HepG2 (cell line): ENCODE measurements at places on chromosomes 4 and X.

- DNase-seq: no peak
Measured at GRCh38 chr4:24910499-24910898, 2.3 kb downstream of the CCDC149 start.

DNA sequence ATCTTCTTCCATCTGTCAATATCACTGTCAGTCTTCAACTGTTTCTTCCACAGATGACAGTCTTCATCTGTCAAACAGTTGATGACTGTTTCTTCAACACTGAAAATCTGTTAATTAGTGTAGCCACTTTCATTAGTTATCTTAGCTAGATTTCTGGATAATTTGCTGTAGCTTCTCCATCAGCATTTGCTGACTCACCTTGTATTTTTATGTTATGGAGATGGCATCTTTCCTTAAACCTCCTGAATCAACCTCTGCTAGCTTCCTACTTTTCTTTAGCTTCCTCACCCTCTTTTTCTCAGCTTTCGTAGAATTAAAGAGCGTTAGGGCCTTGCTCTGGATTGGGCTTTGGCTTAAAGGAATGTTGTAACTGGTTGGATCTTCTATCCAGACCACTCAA is 25.1 kb downstream of the USP53 start:
- no peak for DNase-seq

GRCh38 chr4:184792950-184793555 is 32.7 kb downstream of the ACSL1 start:
- DNase-seq: peak; percentile 9

DNA sequence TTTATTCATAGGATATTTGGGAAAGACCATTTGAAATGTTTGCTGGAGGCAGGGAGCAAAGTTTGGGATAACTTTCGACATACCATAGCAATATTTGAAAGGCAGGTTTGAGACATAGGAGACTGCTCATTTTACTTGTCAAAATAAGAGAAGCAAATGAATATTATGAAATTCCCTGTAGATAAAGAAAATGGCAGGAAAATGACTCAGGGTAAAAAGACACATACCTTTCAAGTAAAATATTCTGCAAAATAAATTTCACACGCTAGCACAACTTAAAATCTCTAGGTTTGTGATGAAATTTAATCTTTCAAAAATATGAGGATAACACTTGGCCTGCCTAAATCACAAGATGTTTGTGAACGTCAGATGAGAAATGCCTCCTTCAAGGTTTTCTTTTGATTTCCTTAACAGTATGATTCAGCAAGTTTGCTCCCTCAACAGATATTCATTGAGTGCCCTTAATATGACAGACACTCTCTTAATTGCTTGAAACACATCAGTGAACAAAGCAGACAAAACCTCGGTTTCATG is 6.6 kb downstream of the TMEM156 start:
- peak; percentile 19 for DNase-seq

DNA sequence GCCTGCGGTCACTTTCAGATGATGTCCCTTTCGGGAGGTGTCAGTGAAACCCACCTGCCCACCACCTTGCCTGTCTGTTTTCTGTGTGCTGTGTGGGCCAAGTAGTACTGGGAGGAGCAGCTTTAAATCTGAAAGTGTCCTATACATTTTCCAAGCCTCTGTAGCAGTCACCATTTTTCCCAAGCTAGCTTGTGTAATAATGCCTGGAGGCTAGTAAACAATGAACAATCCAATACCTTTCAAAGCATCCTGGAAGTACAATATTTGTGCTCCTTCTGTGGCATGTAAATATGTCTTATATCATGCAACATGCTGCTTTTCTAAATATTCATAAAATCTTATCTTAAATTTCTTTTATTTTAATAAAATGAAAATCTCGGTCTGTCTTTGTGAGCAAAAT is 111.6 kb upstream of the C1GALT1C1 start:
- DNase-seq: no peak

DNA sequence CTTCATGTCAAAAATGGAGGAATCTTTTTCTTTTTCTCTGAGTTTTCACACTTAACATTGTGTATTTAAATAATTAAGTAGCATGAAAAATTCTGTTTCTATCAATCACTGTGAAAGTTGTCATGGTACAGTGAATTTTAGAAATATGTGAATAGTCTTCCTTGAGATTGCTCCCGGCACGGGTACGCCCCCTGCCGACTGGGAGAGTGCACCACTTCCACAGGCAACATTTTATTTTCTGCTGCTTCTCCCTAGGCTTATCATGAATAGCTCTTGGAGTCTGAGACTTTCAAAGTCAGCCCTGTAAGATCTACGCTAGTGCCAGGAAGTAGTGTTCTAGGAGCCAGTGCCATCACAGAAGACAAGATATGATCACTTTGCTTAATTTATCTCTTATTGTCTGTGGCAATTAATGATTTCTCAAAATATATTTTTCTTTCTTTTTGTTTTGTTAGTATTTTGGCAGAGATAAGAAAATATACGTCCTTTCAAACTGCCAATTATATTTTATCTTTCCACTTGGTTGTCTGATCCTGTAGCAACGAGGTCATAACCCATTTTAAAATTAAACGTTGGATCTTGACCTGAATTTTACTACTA is 763.8 kb upstream of the AADAT start:
- peak; percentile 19 for DNase-seq

DNA sequence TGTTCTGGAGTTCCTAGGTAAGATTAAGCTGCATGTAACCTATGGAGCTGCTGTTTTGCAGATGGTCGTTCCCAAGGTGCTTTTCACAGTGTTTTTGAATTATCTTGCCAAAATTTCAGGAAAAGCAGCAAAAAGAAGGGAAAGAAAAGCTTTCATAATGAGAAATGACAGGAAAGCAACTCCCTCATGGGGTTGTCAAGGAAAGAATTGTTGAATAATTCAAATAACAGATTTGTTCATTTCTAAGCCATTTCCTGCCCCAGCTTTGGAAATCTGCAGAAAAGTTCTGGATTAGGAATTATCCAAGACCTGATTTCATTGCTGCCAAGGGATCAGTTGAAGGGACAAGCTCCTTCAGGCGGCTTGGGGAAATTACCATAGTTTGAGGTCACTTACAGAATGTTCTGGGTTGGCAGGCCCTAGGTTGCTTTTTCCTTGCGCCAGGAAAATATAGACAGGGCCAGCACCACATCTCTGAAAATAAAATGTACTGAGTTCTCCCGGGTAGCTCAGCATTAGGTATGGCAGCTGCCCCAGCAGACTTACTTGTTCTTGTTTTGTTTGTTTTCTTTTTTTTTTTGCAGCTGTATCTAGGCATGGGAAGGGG is 354.7 kb downstream of the STIM2 start:
- no peak for DNase-seq

DNA sequence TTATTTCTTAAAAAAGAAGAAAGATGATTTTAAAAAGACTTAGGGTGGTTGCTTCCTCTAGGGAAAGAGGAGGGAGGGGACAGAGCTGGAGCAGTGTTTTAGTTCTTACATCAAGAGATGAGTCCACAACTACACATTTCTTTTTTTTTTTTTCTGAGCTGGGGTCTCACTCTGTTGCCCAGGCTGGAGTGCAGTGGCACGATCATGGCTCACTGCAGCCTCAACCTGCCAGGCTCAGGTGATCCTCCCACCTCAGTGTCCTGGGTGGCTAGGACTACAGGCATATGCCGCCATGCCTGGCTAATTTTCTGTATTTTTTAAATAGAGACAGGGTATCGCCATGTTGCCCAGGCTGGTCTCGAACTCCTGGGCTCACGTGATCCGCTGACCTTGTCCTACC is 17.2 kb downstream of the SH3KBP1 start:
- DNase-seq: no peak

DNA sequence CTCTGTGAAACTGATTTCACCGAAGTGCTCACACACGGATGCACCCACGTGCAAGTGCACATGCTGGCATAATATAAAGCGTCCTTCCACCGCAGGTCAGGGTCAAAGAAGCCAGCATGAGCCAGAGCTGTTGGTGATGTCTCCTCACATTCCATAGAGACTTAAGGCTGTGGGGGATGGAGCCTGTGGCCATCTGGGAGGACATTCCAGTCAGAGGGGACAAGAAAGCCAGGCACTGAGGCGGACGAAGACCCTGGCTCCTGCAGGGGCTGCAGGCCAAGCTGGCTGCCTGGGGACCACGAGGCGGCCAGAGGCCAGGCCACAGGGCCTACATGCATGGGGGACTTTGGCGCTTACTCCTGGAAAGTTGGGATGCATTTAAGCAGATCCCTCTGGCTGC is 7.7 kb downstream of the RNF212 start:
- DNase-seq: no peak

DNA sequence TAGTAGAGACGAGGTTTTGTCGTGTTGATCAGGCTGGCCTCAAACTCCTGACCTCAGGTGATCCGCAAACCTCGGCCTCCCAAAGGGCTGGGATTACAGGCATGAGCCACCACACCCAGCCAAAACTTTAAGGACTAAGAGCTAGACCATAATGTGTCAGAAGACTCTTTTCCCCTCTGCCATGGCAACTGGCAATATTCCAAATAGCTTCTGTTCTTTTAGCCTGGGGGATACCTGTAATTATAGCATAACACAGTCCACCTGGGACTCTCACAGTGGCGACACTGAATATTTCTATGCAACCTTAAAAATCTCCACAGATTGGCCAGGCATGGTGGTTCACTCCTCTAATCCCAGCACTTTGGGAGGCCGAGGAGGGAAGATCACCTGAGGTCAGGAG is 45.5 kb upstream of the RBM47 start:
- DNase-seq: no peak

DNA sequence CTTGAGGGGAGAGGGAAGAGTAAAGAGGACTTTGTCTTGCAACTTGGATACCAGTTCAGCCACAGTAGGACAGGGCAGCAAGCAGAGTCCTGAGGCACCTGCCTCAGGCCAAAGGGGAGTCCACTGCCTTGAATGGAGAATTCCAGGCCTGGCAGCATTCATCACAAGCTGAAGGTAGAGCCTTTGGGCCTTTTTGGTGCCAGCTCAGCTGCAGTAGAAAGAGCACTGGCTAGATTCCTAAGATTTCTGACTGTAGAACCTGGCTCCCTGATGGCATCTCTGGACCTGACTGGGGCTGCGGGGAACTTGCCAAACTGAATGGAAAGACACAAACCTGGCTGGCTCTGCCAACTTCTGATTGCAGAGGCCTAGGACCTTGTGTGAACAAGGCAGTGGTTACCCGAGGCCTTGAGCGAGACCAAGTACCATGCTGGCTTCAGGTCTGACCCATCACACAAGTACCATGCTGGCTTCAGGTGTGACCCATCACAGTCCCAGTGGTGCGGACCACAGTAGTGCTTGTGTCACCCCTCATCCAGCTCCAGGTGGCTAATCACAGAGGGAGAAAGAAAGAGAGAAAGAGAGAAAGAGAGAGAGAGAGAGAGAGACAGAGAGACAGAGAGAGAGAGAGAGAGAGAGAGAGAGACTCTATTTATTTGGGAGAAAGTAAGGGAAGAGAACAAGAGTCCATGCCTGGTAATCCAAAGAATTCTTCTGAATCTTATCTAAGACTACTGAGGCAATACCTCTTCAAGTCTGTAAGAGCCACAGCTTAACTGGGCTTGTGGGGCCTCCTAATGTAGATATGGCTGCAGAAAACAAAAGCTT is 137.6 kb upstream of the SPIN4 start:
- no peak for DNase-seq

- no peak for DNase-seq
Measured at GRCh38 chr4:166091146-166091545, 218.1 kb downstream of the TLL1 start.

- DNase-seq: no peak
Measured at GRCh38 chrX:10177601-10178000, 20.8 kb downstream of the CLCN4 start.

DNA sequence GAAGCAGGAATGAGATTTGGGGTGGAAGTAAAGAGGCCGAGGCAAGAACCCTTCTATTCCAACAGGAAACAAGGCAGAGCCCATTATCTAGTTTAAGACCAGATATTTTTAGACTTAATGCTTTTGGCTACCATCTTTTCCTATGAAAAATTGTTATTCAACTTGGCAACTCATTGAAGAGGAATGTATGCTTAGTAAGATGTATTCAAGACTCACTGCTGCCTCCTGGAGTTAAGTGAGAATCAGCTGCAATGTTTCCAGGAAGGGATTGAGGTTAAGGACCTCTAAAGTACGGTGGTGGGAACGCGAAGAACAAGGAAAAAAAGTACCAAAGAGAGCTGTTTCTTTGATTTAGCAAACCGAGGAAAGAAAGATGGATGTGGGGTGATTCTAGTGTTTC is 89.1 kb downstream of the RAPGEF2 start:
- DNase-seq: peak; percentile 65

GRCh38 chr4:153528705-153529485 is 62.7 kb downstream of the TMEM131L start:
- DNase-seq: no peak
